Stimulated activated naive CD8-positive, alpha-beta T cell treated with anti-CD3 and anti-CD28 coated beads, Interleukin-15, Interleukin-2, amounts not matched to agents 100 U/mL and 50 U/mL, for 24 hours (primary cell): ENCODE measurements at places on chromosomes 1 and 21.

DNA sequence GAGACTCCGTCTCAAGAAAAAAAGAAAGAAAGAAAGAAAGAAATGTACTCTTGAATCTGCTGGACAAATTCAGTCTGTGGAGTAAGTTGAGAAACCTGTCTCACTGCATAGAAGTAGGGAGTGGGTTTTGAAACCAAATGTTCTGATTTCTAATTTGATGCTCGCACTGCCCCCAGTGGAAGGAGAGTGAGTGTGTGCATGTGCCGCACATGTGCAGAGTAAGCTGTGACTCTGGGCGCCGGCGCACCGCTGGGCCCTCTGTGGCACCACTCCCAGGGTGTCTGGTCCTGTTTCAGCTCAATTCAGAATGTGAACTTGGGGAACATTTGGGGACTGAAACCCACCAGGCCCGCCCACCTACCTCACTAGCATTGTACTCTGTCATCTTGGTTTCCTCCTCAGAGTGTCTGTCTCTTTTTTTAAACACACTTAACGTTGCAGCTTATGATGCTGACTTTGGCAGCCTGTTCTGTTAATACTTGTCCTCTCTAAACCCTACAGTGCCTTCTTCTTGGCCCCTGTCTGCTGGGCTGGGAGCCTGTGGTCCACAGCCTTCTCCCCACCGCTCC, 104.6 kb downstream of the CACNA1E start:
- DNase-seq, result peak; percentile 3

- DNase-seq, result no peak
These were observed 119.8 kb downstream of the HLCS start for GRCh38 chr21:36846631-36847030.

DNA sequence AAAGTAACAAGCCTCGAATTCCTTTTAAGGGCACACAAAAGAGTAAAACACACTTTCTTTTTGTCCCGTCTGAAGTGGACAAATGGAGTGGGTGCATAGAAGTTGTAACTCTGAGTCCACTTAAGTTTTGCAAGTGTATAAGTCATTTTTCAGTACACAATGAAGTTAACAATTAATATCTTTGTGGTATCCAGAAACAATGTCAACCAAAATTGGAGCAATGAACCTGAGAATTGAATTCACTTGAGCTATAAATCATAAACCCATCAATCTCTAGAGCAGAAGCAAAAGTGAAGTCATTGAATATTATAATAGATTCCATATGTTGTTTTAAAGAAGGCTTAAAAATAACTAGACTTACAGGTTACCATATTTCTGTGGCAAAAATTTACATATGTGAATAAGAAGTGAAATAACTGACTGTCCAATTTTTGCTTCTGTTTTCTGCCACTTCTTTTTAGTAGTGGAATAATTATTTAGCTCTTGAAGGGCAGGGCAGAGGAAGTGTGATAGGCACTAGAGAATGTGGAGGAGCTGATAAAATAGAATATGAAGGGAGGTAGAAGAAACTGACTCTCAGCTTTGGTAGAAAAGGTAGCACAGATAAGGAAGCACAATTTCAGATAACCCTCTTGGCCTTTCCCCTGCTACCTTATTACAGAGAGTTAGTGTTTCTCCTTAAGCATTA, 73.9 kb upstream of the RGL1 start:
- no peak for DNase-seq

DNA sequence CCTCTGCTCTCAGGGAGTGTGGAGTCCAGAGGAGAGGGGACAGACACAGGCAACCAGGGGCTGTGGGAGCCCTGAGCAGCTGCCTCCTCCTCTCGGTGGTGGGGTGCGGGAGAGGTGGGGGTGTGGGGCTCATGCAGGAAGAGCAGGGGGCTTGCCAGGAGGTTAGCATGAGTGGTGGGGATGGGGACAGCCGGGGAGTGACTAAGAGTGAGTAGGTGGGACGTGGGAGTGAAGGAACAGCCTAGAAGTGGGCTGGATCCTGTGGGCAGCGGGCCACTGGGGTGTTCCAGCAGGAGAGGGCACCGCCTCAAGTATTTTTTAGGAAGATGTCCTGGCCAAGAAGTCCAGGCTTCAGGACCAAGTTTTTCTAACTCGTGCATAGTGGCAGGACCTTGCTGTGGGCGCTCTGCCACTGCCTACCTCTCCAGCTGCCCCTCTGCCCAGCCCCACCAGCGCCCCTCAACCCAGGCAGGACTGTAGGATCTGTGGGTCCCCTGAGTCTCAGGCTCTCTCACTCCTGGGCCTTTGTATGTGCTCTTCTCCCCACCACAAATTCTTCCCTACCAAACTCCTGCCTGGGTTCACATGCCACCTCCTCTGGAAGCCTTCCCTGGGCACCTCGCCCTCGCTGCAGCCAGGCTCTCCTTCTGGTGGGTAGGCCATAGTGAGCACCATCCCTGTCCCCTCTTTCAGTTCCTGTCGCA, 18.8 kb upstream of the LHX4 start:
- no peak for DNase-seq

DNA sequence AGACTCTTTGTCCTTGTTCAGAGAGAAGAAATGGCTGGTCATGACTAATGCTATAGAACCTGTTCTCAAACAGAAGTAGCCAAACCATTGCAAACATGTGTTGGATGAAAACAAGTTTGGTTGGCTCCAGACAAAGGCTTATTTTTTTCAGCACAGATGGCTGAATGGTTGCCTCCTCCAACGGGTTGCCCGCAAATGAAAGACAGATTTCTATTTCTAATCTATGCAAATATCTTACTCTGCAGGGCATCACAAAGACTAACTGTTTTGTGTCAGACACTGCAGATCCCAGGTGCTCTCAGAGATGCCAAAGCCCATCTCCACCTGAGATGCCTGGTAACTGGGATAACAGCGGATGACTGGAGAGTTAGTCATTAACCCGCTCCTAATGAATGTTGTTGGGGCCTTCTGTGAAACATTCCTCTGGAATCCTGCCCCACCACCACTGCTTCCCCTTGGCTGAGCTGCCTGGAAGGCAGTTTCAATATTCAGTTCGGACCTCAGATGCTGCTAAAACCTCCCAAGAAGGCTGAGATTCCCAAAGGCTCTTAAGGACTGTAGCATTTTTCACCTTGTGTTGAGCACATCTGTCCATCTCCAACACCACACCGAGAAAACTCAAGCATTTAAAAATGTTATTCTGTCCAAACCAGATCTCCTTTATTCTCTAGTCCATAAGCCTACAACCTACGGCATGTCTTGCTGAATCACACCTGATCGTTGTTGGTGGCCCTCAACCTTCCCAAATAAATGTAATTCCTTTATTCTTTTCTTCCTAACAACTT, 104.4 kb downstream of the PTPN14 start:
- DNase-seq, result no peak

DNA sequence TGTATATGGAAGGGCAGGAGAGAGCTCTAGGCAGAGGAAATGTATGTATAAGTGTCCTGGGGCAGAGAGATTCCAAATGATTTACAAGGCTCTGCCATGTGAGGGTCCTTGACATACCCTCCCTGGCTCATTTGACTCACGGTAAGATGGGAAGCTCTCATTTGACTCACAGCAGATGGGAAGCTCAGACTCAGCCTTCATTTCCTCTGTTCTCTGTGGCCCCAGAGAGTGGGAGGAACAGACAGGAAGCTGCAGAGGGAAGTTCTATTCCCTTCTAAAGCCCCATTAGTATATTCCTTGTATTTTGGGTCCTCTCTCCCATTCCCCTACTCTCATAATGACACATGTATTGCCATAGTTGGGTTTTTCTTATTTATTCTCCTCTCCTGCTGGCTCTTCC, 44.9 kb downstream of the FOXD2 start:
- DNase-seq, result no peak

DNA sequence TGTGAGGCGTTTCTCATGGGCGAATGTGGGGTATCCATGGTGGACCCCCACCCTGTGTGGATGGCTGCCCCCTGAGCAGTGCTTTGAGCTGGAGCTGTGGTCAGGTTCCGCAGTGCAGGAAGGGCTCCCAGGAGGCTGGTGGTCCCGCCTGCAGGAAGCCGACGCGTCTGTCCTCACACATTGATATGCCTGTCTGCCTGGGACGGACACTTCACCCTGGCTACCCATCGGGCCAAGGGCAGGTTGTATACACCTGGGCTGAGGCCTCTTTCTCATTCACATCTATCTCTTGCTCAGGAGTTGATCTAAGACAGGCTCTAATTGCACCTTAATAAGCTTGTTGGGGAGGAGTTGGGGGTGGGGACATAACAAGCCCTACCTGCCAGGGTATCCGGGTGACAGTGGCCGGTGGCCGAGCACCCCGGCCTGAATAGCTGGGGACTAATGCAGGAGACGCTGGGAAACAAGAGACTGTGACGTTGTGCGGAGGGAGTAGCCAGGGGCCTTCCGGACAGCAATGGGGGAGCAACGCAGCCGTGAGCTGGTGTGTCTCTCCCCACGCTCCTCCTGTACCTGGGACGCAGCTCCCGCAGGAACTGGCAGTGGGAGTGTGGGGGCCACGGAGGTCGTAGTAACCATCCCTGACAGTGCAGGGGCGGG, 21.7 kb downstream of the PDXK start:
- no peak for DNase-seq

- DNase-seq, result no peak
These were observed 30.6 kb downstream of the MPZL1 start for GRCh38 chr1:167752219-167752985.

DNA sequence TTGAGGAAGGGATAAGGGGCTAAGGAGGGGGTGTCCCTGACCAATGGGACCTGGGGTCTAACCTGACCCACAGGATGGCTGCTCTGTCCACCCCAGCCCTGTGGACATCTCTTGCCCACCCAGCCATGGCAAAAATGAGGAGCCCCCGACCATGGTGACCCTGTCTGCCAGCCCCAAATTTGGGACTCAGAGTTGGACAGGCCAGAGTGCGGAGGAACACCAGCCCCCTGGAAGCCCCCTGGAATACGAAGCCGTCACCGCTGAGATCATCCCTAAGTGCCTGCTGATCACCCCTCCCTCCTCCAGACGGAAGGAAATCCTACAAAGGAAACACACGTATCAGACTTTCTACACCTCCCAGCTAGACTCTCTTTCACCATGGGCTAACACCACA, 119.3 kb downstream of the SIK1 start:
- DNase-seq, result no peak

DNA sequence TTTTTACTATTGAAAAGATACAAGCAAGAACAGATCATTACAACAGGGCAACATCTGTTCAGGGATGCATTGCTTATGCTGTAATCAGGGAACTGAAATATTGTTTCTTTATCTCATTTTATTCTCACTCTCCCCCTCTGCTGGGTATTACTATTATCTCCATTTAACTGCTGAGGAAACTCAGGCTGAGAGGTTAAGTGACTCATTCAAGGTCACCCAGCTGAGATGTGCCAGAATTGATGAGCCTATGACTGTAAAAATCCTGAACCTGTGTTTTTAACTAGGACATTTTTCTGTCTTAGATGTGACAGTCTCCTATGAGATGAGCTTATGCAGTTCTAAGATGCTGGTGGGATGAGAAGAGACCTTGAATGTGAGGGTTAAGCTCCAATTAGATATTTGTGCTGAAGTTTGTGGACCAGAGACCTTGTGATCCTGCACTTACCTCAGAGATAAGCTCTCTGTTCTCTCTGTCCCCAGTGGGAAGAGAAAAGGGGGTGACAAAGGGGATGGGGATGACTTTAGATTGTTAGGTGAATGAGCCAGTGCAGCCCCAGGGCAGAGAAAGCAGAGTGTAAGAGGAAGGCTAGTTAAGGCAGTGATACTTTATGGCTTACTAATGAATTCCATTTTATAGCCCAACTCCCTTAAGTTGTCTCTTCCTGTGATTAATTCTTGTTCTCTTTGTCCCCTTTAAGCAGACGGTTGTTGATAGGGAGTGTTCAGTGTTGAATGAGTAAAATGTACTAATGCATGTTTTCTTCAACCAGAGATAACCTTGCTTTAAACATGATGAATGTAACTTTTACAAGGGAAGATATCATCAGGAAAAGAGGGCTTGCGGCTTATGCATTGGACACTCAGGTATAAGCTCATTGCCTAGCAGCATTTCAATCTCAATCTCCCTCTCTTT, 111.4 kb downstream of the HLX start:
- no peak for DNase-seq

GRCh38 chr1:13577846-13578245, 5.8 kb upstream of the PDPN start:
- DNase-seq, result no peak
